ENCODE measurements at places on chromosomes 5 and 9.

DNA sequence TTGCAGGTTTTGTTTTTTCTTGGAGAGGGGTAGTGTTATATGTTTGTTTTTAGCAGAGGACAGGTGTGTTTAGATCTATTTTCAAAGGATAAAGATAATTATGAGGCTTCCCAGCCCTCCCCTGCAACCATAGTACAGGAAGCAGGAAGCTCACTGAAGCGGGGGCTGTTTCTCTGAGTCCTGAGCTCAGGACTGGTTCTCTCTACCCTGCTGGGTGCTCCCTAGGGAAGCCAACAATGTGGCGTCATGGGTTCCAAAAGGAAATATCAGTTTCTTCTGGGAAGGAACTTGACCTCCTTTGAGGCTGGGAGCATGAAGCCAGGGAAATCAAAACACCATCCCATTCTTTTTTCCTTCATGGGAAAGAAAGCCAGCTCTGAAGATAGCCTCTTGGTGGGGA, 62.2 kb downstream of the RAD23B start:
- no peak for DNase-seq

DNA sequence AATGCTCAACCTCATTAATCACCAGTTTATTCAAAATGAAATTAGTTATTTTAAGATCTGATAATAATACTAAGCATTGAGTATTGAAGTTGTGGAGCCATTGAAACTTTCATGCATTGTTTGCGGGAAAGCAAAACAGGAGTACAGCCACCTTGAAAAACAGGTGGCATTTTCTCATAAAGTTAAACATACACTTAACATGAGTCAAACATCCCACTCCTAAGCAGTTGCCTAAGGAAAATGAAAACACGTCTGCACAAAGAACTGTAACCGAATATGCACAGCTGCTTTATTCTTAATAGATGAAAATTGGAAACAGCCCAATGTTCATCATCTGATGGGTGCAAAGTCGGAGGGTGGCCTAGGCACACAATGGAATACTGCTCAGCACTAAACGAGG, 177.3 kb downstream of the IRX2 start:
- DNase-seq, result no peak

- DNase-seq, result no peak
These were observed 90.5 kb downstream of the FSTL4 start for GRCh38 chr5:133521801-133522200.

- no peak for DNase-seq
These were observed 20.0 kb downstream of the GPBP1 start for GRCh38 chr5:57193757-57194413.

DNA sequence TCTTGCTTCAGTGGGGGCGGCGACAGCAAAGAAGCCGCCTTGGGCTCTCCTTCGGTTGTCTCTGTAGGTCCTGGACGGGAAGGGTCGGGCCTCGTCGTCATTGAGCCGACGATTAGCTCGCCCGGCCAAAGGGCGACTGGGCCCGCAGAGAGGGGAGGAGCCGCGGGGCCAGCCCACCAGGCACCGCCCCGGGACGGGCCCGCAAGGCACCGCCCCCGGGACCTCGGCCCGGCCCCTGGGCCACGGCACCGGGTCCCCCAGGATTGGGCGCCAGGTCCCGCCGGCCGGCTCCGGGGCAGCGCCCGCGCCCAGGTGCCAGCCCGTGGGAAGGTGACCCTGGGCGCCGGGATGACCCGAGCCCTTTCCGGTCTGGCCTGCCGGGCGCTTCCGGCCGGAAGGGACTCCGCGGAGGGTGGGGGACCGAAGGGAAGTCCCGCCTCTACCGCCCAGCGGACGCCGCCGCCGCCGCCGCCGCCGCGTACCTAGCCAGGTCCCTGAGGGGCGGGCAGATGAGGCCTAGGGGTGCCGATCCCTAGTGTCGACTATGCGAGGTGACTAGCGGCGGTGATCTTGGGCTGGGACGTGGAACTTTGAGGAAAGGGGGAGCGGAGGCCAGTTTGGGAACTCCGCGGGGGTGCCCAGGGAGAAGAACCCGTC, at the start of the genes GBA2 and RGP1:
GBA2 (minus strand) TSS at position 371 of the 657 bp plus-strand sequence. CDS start 524 bp downstream, outside the sequence.
RGP1 (plus strand) TSS at position 430 of the 657 bp plus-strand sequence. CDS start 469 bp downstream, outside the sequence.
- peak; percentile 87 for DNase-seq

GRCh38 chr5:58009754-58010153, 450.1 kb downstream of the PLK2 start:
- no peak for DNase-seq

- DNase-seq, result peak; percentile 42
These were observed 30.2 kb upstream of the FUBP3 start for GRCh38 chr9:130549093-130549735.

- no peak for DNase-seq
These were observed 3.4 kb downstream of the SARDH start for GRCh38 chr9:133734590-133735414.

- DNase-seq, result no peak
These were observed 515.2 kb downstream of the ZNF608 start for GRCh38 chr5:124231230-124231629.

DNA sequence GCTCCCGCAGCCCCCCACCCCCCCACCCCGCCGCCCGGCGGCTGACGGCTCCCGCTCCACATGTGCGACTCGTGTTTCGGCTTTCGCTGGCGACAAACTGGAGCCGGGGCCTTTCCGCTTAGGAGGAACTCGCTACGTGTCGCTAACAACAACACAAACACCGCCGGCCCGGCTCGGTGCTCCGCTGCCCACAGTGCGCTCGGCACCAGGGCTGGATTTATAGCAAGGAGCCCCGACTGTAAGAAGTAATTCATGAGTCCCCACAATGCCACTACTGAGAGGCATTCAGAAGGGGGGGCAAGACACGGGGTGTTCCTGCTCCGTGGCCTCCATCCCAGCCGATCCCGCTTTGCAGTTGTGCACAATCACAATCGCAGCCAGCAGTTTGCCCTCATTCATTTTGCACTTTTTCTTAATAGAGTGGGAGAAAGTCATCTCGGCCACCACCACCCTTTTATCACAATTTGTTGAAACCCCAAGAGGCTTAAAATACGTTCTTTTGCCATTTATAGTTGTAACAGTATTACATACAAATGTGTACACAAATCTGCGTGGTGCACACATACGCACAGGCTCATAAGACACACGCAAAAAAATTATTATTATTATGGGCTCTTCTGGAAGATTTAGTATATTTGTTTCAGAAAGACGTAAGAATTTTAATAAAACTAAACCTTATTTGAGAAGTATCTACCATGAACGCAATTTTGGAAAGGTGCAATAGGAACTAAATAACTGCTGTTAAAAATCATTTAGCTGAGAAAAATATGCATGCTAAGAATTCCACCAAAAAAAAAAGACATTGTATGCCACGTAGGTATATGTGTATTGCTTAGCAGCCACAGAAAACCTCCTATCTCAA, 48.1 kb downstream of the EBF1 start:
- DNase-seq, result no peak

DNA sequence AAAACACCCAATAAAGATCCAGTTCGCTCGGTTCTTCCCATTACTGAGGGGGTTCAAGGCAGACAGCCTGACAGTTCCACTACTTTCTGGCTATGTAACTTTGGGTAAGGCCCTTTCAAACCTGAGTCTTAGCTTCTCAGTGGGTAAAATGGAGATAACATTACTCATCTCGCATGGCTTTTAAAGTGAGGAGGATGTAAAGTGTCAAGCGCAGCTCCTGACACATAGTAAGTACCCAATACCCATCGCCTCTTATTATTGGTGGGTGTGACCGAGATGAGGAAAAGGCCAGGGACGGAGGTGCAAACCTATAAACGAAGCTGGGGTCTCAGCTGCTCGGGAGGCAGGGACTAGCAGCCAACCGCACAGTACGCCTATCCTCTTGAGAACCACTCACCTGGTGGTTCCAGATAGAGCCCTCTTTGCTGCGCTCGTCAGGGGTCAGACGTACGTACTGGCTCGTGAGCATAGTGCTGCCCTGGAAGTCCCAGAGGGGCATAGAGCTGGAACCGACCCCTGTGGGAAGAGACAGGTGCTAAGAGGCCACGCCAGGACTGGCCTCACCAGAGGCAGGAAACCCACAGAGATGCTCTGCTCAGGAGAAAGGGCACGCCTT, 584 bp downstream of the LMAN2 start:
- DNase-seq, result peak; percentile 37

- no peak for DNase-seq
These were observed 4.7 kb downstream of the RNU6ATAC start for GRCh38 chr9:134159566-134160245.

- DNase-seq, result no peak
These were observed 8.9 kb downstream of the CDC42SE2 start for GRCh38 chr5:131272724-131273123.

GRCh38 chr5:43182421-43182820, 9.6 kb upstream of the NIM1K start:
- no peak for DNase-seq

- DNase-seq, result no peak
These were observed 25.5 kb downstream of the EGR1 start for GRCh38 chr5:138490648-138491283.

GRCh38 chr5:137833463-137833862, 34.2 kb upstream of the MYOT start:
- peak; percentile 21 for DNase-seq

- DNase-seq, result no peak
These were observed 126.9 kb downstream of the KCNIP1 start for GRCh38 chr5:170630711-170631141.

GRCh38 chr5:53170746-53171349, 61.3 kb upstream of the MOCS2 start:
- DNase-seq, result peak; percentile 39

GRCh38 chr5:135398855-135399793, at the start of gene MACROH2A1:
TSS of gene MACROH2A1 (minus strand) at chr5:135399231. CDS start at chr5:135389093, 10,138 bp downstream.
- peak; percentile 84 for DNase-seq

DNA sequence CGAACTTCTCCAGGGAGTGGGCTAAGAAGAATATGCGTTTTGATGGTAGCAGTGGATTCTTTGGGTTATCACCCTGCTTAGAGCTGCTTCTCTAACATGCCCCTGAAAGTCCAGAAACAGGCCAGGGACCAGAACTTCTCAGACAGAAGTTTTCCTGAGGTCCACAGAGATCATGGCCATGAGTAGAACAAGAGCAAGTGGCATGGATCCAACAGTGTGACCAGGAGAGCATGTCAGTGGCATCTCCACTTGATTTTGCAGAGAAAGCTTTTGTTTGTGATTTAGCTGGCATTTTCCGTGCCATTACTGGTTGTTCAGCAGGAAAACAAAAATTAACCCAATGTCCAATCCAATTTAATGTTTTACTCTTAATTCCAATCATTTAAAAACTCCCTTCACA, 298.5 kb upstream of the CD180 start:
- no peak for DNase-seq

DNA sequence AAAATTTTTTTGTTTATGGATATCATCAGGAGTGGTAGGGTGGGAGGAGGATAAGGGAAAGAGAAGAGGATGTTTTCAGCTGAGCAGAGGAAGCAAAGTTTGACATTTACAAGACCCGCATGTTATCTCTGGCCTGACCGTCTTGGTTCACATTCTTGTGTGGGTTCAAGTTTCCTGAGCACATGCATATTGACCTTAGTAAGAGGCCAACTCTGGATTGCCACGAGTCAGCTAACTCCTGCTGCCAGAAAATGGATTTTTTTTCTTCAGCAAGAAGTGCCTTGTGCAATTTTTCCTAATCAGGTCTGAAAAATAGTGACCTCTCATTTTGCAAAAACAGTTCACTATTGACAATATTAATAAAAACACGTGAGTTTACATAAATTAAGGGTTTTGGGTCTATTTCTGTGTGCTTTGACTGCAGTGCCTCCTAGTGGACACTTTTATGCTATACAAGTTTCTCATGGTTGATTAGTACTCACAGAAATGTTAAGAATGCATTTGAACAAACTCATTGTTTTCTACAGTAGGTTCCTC, 27.1 kb upstream of the BASP1 start:
- DNase-seq, result peak; percentile 22

- DNase-seq, result no peak
These were observed 29.6 kb downstream of the RNF145 start for GRCh38 chr5:159179529-159180305.

All from HEK293T (cell line).